ENCODE measurements at places on chromosomes 1 and 21.
A peak's percentile ranks its signal among the peaks of the same experiment; 100 is the strongest.

DNA sequence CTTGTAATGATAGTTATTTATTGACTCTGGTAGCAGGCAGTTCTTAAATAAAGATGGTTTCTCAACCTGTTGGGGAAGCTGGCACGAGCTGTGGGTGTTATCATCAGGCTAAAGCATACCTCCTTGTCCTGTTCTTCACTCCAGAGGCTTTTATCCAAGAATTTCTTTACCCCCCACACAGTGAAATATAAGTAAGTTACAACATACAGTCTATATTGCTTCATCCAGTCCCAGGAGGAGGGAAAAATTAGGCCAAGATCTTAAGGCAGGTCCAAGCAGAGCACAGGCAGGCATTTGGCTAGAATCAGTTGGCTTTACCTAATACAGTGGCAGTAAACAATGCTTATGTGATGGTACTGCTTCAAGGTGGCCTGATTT is 6.3 kb downstream of the TMEM81 start:
- DNase-seq = no peak
- H3K4me1 ChIP-seq = no peaks in the 10 kb centered on the region
- no peak overlapping the region for H3K27ac ChIP-seq
- no peaks in the 10 kb centered on the region for H3K36me3 ChIP-seq
- H3K4me3 ChIP-seq = no peak overlapping the region

DNA sequence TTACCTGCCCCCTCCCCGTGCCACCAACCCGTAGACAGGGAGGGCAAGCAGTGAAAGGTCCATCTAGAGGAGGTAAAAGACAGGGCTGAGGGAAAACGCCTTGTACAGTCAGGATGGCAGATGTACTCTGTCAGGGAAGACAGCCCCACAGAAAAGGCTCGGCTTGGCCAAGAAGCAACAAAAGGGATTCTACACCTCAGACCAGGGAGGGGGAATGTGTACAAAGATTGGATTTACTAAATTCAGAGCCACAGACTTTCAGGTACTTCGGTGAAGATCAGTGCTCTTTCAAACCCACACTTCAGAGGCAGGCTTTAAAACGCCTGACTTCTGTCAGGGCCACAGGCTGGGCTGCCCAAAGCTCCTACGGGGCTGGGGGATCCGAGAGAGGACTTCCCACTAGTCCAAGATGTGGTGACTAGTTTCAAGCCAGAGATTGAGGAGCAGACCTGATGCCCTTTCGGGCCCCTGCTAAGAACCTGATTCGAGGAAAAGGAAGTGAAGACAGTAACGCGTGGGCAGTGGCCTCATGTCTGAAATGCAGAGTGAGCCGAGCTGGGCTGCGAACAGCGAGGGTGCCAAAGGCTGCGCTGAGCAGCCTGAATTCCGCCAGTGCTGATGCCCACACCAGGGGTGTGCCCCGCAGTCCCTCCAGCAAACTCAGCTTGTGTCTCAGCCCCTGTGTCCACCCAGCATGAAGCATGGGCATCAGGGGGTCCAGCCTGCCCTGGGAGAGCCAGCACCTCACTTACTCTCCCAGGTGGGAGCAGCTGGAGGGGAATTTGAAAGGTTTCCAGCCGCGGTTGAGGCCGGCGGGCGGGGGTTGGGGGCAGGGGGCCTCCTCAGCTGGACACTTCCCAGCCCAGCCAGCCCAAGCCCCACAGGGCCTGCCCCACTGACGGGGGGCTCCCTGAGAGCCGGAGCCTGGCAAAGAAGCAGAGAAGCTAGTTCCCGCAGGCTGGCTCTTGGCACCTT is 36.2 kb downstream of the KIAA1614 start:
- no peak overlapping the region for H3K4me3 ChIP-seq
- H3K27ac ChIP-seq = peak overlapping the region; percentile 13
- H3K36me3 ChIP-seq = no peaks in the 10 kb centered on the region
- H3K4me1 ChIP-seq = peaks cover 9% of the 10 kb centered on the region
- no peaks in the 10 kb centered on the region for H3K27me3 ChIP-seq

GRCh38 chr1:165816826-165817497 is 10.5 kb upstream of the UCK2 start:
- no peak overlapping the region for H3K4me3 ChIP-seq
- H3K4me1 ChIP-seq = no peaks in the 10 kb centered on the region
- H3K36me3 ChIP-seq = no peaks in the 10 kb centered on the region
- no peaks in the 10 kb centered on the region for H3K27me3 ChIP-seq
- no peak overlapping the region for H3K27ac ChIP-seq
- DNase-seq = no peak

DNA sequence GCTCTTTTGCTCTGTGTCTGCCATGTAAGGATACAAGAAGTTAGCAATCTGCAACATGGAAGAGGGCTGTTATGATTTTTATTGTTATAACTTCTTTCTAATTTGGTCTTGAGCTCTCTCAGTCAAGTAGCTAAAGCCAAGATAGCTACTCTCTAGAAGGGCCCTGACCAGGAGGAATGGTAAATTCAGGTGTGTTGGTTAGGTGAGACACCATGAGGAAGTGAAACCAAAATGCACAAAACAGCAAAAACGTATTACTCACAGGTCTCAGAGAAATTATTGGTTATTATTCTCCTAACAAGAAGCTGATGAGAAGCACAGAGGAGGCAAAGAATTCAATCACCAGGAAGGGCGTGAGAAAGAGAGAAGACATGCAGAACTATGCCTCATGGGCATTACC is 51.8 kb upstream of the INSL5 start:
- no peaks in the 10 kb centered on the region for H3K36me3 ChIP-seq
- H3K27ac ChIP-seq = no peak overlapping the region
- no peak for DNase-seq
- H3K27me3 ChIP-seq = no peaks in the 10 kb centered on the region

DNA sequence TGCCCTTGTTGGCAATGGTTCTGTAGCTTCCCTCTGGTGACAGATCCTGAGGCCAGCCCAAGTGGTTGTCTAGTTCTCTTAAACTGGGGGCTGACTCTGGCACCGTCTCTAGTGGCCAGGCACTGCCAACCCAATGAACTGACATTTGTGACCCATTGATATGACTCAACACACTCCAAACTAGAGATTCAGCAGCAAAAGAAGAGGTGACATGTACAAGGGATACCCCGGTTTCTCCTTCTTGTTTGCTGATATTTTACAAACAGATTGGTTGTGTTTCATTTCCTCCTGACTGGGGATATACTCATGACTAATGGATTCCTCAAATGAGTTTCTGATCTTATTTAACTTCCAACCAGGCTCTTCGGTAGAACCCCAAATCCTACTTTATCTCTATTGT is 65.9 kb upstream of the DNAJC6 start:
- peaks cover 7% of the 10 kb centered on the region for H3K4me1 ChIP-seq
- no peaks in the 10 kb centered on the region for H3K36me3 ChIP-seq
- no peaks in the 10 kb centered on the region for H3K27me3 ChIP-seq
- H3K4me3 ChIP-seq = no peak overlapping the region

DNA sequence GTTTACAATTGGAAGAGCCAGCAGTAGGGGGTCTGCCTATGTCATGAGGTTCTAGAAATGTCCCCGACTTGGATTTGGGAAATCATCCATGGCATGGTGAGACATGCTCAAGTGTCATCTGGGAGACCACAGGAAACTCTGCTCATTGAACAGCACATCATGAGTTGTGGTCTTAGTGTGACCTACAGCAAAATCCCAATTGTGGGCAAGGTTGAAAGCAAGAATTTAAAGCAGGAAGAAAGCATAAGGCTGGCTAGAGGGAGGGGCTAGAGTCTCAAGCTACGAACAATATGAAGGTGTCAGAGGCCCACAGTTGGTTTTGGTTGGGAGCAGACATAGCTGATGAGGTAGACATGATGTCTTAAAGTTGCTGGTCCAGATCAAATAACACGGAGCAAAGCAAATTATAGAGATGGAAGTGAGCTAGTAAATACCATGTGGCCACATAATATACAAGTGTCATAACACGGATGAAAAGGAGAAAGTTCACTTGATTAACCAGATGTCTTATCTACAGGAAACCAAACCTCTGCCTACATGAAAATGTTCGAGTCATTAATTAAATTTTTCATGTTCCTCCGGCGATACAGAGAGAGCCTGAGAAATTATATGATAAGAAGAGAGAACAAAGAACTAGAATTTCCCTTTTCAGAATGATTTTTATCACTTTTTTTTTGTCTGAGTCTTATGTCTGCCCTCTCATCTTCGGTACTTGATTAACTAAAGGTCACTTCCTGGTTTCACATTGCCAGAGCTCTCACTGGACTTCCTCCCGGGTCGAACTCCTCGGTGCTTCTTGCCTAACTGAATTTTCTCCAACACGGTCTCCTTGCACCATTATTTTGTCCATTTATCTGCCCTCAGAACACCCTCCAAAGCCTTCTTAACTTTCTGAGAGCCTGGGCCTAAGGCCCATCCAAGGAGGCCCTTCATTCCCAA is 67.5 kb upstream of the DUSP10 start:
- peak overlapping the region; percentile 41 for H3K27ac ChIP-seq
- H3K4me3 ChIP-seq = no peak overlapping the region
- no peaks in the 10 kb centered on the region for H3K27me3 ChIP-seq
- H3K4me1 ChIP-seq = peaks cover 14% of the 10 kb centered on the region

DNA sequence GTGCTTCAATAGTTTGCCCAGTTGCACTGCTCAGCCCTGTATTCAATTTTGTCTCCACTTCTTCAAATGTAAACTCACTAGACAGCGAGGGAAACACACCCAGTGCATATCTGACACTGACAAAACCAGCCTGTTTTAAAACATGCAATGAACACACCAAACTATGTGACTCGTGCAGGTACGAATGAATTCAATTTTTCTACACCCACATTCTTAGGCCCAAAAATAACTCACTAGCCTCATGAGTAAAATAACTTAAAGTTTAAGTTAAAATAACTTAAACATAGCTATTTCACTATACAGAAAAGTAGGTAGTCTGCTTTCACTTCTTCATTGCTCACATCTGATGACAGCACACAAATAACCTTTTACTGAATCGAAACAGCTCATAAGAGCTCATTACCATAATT is 21.1 kb downstream of the TTC13 start:
- H3K4me1 ChIP-seq = no peaks in the 10 kb centered on the region
- H3K36me3 ChIP-seq = peaks cover 6% of the 10 kb centered on the region
- no peaks in the 10 kb centered on the region for H3K27me3 ChIP-seq

DNA sequence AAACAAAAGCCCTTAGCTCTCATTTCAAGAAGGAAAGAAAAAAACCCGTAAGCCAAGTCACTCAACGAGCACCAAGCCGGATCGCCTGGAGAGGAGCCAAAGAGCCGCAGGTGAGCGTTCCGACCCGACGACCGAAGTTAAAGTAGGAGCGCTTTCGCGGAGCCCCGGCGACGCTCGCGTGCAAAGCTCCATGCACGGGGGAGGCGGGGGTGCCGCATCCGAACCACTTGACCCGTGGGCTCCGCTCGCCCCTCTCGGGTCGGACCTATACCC is 382 bp downstream of the GPBP1L1 start:
- DNase-seq = peak; percentile 71
- peak overlapping the region; percentile 85 for H3K27ac ChIP-seq
- peaks cover 14% of the 10 kb centered on the region for H3K36me3 ChIP-seq
- peaks cover 9% of the 10 kb centered on the region for H3K4me1 ChIP-seq

GRCh38 chr1:26419494-26419893 is 8.9 kb downstream of the LIN28A start:
- H3K4me1 ChIP-seq = no peaks in the 10 kb centered on the region
- H3K4me3 ChIP-seq = no peak overlapping the region
- no peaks in the 10 kb centered on the region for H3K36me3 ChIP-seq
- no peak for DNase-seq
- H3K27me3 ChIP-seq = peaks cover 5% of the 10 kb centered on the region

DNA sequence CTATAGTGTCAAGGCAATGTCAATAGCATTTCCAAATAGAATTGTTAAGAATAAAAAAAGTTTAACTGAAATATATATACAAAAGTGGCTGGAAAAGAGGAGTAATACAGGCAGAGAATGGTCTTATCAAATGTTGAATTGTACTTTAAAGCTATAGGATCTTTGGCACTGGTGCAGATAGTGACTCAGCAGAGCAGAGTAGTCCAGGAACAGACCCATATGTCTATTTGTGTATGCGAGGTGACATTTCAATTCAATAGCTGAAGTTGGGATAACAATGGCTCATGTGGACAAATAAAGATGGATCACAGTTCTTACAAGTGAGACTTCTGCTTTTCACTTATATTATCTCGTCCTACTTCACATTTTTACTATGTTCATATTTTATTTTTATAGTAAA is 543.0 kb upstream of the B3GALT2 start:
- H3K4me3 ChIP-seq = no peak overlapping the region
- H3K27me3 ChIP-seq = no peaks in the 10 kb centered on the region
- DNase-seq = no peak
- no peak overlapping the region for H3K27ac ChIP-seq

GRCh38 chr21:44259082-44259705 is 2.5 kb downstream of the DNMT3L start:
- no peaks in the 10 kb centered on the region for H3K27me3 ChIP-seq
- no peak for DNase-seq
- no peak overlapping the region for H3K4me3 ChIP-seq
- H3K36me3 ChIP-seq = no peaks in the 10 kb centered on the region

- H3K36me3 ChIP-seq = no peaks in the 10 kb centered on the region
- no peak for DNase-seq
- no peak overlapping the region for H3K4me3 ChIP-seq
Observed at GRCh38 chr1:224328644-224329043, 1.3 kb downstream of the NVL start.

DNA sequence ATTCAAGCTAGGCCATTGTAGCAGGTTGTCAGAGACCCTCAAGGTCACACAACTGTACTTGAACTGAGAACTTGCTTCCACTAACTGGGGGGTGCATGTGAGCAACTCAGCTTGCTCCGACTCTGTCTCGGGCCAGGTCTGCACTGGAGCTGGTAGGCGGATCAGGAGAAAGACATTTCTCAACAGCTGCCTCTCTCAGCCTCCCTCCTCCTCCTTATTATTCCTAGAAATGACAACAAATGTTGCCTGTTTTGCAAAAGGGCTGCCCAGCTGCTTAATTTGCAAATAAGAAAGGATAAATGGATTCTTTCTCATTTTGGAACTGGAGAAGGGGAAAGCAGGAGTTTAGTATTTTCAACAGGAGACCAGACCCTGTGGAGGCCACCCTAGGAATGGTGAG is 140.5 kb downstream of the RHOU start:
- H3K27ac ChIP-seq = no peak overlapping the region
- DNase-seq = no peak
- H3K4me1 ChIP-seq = no peaks in the 10 kb centered on the region
- H3K4me3 ChIP-seq = no peak overlapping the region
- H3K36me3 ChIP-seq = no peaks in the 10 kb centered on the region

- no peaks in the 10 kb centered on the region for H3K27me3 ChIP-seq
- no peak overlapping the region for H3K4me3 ChIP-seq
- DNase-seq = no peak
- peaks cover 5% of the 10 kb centered on the region for H3K4me1 ChIP-seq
- peaks cover 56% of the 10 kb centered on the region for H3K36me3 ChIP-seq
- peak overlapping the region; percentile 90 for H3K27ac ChIP-seq
Observed at GRCh38 chr1:28579401-28579800, 12.7 kb upstream of the RAB42 start.

DNA sequence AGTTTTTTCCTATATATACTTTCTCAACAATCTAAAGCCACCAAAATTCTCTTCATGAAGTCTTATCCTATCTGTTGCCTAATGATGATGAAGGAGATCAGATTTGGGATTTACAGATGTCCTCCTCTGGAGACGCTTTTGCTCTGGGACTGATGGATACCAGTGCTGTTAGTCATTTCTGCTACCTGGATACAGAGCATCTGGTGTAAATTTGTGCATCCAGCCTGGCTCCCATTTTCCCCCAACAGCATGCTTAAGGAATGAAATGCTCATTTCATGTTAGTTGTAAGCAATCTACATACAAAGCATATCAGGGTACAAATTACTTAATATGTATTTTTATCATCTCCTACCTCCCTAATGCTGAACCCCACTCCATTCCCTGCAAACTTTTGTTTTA is 57.7 kb downstream of the HNRNPR start:
- H3K4me3 ChIP-seq = no peak overlapping the region
- peaks cover 23% of the 10 kb centered on the region for H3K4me1 ChIP-seq
- peak overlapping the region; percentile 79 for H3K27ac ChIP-seq
- DNase-seq = no peak
- peaks cover 97% of the 10 kb centered on the region for H3K36me3 ChIP-seq

All from RWPE2 (cell line).